ENCODE measurements at places on chromosomes 3 and 15.
A peak's percentile ranks its signal among the peaks of the same experiment; 100 is the strongest.

DNA sequence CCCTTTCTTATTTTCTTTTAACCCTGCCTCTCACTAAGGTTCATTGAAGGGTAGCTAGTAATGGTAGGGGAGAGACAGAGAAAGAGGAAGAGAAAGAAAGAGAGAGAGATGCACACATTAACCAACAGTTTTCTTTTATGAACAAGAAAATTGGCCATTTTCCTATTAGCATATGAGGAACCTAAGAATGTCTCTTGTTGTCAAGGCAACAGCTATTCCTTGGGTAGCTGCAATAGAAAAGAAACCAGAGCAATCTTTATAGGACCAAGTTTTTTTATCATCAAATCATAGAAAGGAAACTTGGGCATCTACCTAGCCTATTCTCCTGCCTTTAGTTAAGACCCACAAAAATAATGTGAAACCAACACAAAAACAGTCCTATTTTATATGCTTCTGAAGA lies 15.0 kb upstream of the CCDC39 start:
- DNase-seq: no peak

DNA sequence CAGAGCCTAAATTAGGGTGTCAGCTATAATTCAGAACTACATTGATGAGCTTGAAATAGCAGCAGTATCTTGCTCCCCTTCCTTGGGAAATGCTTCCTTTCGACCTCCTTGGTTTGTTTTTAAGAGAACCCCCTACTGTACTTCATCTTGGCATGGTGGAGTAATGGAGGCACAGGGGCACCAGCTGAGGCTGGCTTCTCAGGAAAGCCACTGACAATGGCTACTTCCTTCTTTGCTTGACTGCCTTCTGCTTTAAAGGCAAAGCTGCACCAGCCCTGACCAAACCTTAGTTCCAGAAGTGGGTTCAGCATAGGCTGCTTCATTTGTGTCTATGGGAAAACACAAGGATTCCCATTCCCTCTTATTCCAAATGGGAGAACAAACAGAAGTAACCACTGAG lies 1.5 kb upstream of the FBXL22 start:
- no peak for DNase-seq

DNA sequence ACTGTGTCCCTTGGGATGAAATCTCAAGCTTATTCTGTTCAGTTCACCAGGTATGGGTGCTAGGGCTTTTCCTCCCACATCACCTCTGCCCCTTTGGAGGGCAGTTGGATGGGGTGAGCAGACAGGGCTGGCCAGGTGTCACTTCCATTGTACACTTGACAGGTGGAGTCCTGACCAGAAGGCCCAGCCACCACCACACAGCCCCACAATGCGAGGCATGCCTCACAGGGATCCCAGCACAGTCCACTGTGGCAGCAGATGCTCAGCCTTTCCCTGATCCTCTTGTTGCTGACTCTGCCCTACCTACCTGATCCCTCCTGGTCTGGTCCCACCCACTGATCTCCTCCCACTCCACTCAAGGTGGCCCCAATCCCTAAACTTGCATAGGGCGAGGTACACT lies 88.2 kb downstream of the ANP32A start:
- no peak for DNase-seq

DNA sequence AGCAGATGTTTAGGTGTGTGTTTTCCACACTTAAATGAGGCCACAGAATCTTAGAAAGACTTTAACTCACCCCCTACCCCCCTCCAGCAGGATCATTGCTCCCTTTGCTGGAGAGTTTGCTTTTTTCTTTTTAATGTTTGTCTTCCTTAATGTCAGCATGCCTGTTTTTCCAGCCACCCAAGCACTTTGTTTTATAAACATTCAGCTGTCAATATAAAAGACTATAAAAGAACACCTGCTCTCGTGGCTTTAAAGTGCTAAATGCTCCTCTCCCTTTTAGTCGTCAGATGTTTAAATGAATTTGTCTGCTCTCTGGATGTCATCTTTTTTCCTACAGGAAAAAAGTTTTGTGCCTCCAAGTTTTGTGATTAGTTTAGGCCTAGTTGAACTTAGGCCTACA lies 61.7 kb downstream of the SIDT1 start:
- DNase-seq: no peak

- no peak for DNase-seq
Observed at GRCh38 chr3:39879581-39879980, 70.2 kb downstream of the MYRIP start.

DNA sequence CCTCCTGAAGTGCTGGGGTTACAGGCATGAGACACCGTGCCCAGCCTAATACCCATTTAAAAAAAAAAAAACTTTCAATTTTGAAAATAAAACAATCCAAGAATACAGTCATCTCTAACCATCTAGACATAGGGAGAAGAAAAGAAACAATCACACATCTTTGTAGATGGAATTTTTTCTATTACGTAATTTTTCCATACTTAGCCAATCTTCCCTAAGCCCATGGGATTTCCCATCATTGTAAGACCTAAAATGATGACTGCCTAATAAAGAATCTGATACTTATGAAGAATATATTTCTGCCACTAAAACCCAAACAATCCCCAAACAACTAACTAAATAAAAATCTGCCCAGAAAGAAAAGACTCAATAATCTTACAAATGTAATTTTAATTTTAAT lies 88.7 kb downstream of the CBLB start:
- DNase-seq: no peak

- no peak for DNase-seq
Observed at GRCh38 chr15:41020829-41021228, 67.6 kb downstream of the CHAC1 start.

DNA sequence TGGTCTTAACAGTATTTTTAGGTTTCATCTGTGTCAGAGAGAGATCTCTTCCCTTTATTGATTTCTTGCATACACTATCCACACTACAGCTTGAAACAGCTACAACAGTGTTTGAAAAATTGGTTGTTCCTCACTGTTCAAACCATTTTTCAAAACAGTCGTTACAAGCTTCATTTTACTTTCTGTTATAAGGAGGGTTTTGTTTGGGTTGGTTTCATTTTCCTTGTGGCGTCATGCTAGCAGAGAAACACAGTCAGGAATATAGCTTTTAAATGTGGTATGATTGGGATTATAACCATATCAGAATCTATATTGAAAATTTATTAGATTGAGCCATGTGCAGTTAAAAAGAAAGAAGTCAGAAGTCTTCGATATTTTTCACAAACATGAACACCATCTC lies 400.6 kb downstream of the ZBTB20 start:
- no peak for DNase-seq

- DNase-seq: no peak
Observed at GRCh38 chr3:47337656-47338055, 43.2 kb upstream of the PTPN23 start.

GRCh38 chr3:125512135-125512920 lies 7.7 kb downstream of the SNX4 start:
- no peak for DNase-seq

- DNase-seq: no peak
Observed at GRCh38 chr15:51558411-51558810, 64.2 kb downstream of the DMXL2 start.

DNA sequence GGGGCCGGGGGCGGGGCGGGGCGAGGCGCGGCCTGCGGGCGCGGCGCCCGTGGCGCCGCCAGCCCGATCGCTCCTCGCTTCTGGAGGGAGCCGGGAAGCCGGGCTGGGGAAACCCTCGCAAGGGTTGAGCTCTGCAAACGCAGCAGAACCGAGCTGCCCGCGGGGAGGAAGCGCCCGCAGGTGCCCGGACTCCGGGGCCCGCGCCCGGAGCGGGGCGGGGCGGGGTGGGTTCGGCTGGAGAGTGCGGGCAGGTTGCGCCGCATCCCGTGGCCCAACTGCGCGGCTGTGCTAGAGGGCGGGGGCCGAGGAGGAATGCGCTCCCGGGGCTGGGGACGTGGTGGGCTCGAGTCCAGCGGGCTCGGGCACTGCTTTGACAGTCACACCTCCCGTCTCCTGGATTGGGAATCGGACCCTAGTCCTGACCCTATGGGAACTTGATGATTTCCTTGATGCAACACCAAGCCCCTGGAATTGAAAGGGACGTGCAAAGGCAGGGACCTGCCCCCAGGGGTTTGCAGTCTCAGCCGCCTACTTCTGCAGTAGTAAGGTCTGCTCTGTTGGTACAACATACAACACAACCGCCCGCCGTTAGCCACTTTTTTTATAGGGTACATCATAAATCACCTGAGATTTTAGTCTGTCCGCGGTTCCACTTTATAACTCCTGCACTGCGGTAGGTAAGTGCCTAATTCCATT lies 34.3 kb downstream of the ZBTB38 start:
- peak; percentile 68 for DNase-seq

- no peak for DNase-seq
Observed at GRCh38 chr3:14523792-14524191, 16.4 kb downstream of the GRIP2 start.

DNA sequence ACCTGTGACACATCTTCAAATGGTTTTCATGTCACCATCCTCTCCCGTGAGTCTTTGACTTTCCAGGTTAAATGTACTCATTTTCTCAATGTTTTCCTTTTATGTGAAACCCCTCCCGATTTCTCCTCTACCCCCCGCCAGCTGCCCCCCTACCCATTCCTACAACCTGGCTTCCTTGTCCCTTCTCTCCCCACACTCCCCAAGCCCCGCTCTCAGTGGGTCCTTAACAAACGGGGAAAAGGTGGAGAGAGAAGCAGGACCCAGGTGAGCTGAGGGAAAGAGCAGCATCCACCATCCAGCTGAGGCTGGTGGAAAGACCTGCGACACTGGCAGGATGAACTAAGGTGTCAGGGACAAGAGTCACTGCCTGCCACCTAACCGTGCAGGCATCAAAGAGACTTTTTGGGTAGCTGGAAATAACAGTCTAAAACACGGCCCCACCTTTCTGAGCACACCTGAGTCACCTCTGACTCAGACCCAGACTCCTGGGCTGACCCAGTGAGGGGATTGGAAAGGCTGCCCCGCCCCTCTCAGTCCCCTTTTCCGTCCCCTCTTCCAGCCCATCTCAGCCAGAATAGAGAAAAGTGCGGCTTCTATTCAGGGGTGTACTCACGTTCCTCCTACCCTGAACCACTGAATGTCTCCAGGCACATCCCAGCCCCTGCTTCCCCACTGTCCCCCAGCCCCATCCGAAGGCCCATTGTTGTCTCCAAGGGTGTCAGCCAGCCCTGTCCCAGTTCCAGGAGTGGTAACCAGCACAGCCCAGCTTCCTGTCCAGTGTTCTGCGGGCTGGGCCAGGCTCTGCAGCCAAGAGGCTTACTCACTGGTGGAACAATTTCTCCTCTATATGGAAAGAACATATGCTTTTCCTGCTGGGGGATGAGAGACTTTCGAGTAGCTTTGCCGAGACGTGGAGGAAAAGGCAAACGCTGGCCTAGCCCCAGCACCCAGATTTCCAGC lies 20.4 kb downstream of the ISG20 start:
- DNase-seq: no peak
